Neural progenitor cell (in vitro differentiated cells): ENCODE measurements at places on chromosomes 16 and 17. TPM values are rescaled to one million over a fixed set of nuclear protein-coding genes. Genes with fewer than 3 reads are reported as not detected.

HOXB13 gene
- not detected in 2 replicates for total RNA-seq

NOL3 gene
- 0.37 and 5.5 TPM in 2 replicates for total RNA-seq

FSCN2 gene
- 0.28 TPM in 1 of 2 replicates, not detected in the other for total RNA-seq

SLC16A6 gene
- 0.09 and 0.19 TPM in 2 replicates for total RNA-seq

CRYBA1 gene
- total RNA-seq = 0.84 and 1.0 TPM in 2 replicates

GLIS2 gene
- 0.15 and 1.3 TPM in 2 replicates for total RNA-seq

DNA sequence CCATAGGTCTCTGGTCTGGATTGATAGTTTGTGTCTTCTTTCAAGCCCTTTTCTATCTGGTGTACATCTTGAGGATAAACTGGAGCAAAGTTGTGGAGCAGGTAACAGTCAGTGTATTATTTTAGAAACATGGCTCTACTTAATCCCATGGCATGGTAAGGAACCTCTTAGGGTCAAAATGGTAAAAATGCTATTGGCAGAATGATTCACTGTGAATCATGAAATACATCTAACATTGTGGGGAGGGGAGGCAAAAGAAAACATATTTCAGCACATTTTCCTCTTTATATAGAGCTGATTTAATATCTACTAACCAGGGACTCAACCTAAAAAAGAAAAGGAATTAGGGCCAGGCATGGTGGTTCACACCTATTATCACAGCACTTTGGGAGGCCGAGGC lies 17.9 kb upstream of the ALDH3A2 start:
- H3K4me3 ChIP-seq = no peak overlapping the region
- DNase-seq = no peak
- no peaks in the 10 kb centered on the region for H3K36me3 ChIP-seq

DNA sequence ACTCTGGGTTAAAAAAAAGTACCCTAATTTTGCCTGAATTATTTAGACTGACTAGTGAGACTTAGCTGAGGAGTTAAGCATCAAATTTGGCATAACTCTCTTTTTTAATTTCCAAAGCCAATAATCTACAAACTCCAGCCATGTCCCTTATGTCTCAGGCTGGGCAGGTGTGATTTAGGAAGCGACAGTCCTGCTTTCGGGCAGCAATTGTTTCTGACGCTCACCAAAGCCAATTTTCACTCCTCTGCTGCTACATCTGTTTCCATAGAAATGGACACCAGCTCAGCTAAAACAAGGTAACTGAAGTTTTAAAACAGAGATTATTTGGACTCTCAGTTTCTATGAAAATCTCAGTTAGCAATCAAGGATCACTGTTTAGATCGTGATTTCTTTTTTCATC lies 338.7 kb downstream of the ABCC12 start:
- H3K4me1 ChIP-seq = no peaks in the 10 kb centered on the region
- no peaks in the 10 kb centered on the region for H3K27me3 ChIP-seq
- H3K27ac ChIP-seq = no peak overlapping the region
- H3K4me3 ChIP-seq = no peak overlapping the region
- H3K36me3 ChIP-seq = no peaks in the 10 kb centered on the region
- DNase-seq = no peak

- H3K4me3 ChIP-seq = no peak overlapping the region
- H3K27ac ChIP-seq = no peak overlapping the region
- no peak for DNase-seq
- no peaks in the 10 kb centered on the region for H3K27me3 ChIP-seq
- peaks cover 3% of the 10 kb centered on the region for H3K36me3 ChIP-seq
- H3K4me1 ChIP-seq = peaks cover 18% of the 10 kb centered on the region
These were observed 13.3 kb downstream of the PROCA1 start for GRCh38 chr17:28698253-28698941.
